ENCODE measurements at places on chromosomes 2 and 18. TPM values are rescaled to one million over a fixed set of nuclear protein-coding genes. Genes with fewer than 3 reads are reported as not detected.

The CYP27C1 gene
- 0.26 TPM for total RNA-seq

The TUBA3D gene
- not detected for total RNA-seq

The SP110 gene
- total RNA-seq: 1.4 TPM

The MROH2A gene
- not detected for total RNA-seq

The NOSTRIN gene
- total RNA-seq: 0.64 TPM

The SNORC gene
- total RNA-seq: 0.53 TPM

The IKZF2 gene
- 27.4 TPM for total RNA-seq

The NFE2L2 gene
- total RNA-seq: 68.5 TPM

The GRB14 gene
- 1.8 TPM for total RNA-seq

The ICOS gene
- total RNA-seq: not detected

The SLC19A3 gene
- not detected for total RNA-seq

The HIBCH gene
- total RNA-seq: 9.3 TPM

The PROKR1 gene
- not detected for total RNA-seq

The CXXC1 gene
- 32.6 TPM for total RNA-seq

The POTEC gene
- under 0.01 TPM for total RNA-seq

The ASPRV1 gene
- total RNA-seq: 0.38 TPM

The CNGA3 gene
- total RNA-seq: under 0.01 TPM

The VIL1 gene
- not detected for total RNA-seq

The CROCC2 gene
- total RNA-seq: 0.26 TPM

The SLC8A1 gene
- 3.7 TPM for total RNA-seq

The HMSD gene
- total RNA-seq: 0.26 TPM

The LIPT1 gene
- 4.5 TPM for total RNA-seq

The CAVIN2 gene
- 2.8 TPM for total RNA-seq

The GATA6 gene
- total RNA-seq: 2.9 TPM

The LRP1B gene
- total RNA-seq: under 0.01 TPM

The HJURP gene
- total RNA-seq: under 0.01 TPM

The L3MBTL4 gene
- 1.0 TPM for total RNA-seq

The SCN9A gene
- 14.0 TPM for total RNA-seq

The MRPS5 gene
- total RNA-seq: 59.5 TPM
